ENCODE measurements at places on chromosomes 2 and 18.

GRCh38 chr2:48946449-48947048 is 191.0 kb upstream of the LHCGR start:
- peak; percentile 25 for DNase-seq

GRCh38 chr2:63855418-63856302 is 14.0 kb downstream of the UGP2 start:
- no peak for DNase-seq

GRCh38 chr2:133166031-133166430 is 402.2 kb downstream of the NCKAP5 start:
- no peak for DNase-seq

DNA sequence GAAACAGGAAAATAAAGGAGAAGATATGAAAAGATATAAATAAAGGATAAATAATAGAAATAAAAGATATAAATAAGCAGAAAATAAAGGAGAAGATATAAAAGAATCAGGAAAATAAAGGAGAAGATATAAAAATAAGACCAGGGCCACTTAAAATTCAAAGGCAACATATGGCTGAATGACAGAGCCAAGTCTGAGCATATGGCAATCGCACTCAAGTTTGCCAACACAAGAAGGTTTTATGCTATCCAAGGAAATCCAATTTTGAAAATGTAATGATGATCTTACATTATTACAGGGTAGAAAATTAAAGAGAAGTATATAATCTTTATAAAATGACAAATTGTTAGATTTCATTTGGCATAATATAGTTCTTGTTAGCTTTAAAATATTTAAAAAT is 33.6 kb downstream of the USP40 start:
- no peak for DNase-seq

- DNase-seq = no peak
Measured at GRCh38 chr2:106097038-106098000, 96.8 kb downstream of the UXS1 start.
